ENCODE measurements at places on chromosomes 5 and 9.
A peak's percentile ranks its signal among the peaks of the same experiment; 100 is the strongest.

- H3K4me3 ChIP-seq, result no peak overlapping the region
- peaks cover 82% of the 10 kb centered on the region for H3K4me1 ChIP-seq
- H3K36me3 ChIP-seq, result peaks cover 2% of the 10 kb centered on the region
- no peaks in the 10 kb centered on the region for H3K27me3 ChIP-seq
- peak overlapping the region; percentile 78 for H3K27ac ChIP-seq
- no peak for DNase-seq
Observed at GRCh38 chr5:132425009-132425937, 55.8 kb downstream of the SLC22A5 start.

GRCh38 chr5:64869419-64869818, 100.7 kb downstream of the CWC27 start:
- no peaks in the 10 kb centered on the region for H3K27me3 ChIP-seq
- H3K4me3 ChIP-seq, result no peak overlapping the region
- H3K4me1 ChIP-seq, result peaks cover 30% of the 10 kb centered on the region
- peak overlapping the region; percentile 68 for H3K27ac ChIP-seq

DNA sequence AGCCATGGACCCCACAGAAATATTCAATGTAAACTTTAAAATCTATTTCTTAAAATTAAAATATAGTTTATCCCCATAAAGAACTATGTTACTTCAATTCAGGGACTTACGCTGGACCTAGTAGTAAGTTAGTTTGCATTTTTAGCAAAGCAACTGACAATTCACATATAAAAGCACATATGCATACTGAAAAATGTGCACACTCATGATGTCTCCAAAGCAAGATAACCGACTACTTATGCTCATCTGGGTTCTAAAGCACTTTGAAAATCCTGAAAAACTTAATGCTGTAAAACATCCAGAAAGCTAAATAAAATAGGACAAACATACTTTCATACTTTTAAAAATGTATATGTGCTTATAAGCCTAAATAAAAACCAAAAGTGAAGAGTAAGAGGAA, 264.4 kb upstream of the GAS1 start:
- H3K36me3 ChIP-seq, result no peaks in the 10 kb centered on the region
- H3K27ac ChIP-seq, result peak overlapping the region; percentile 81
- no peak for DNase-seq

- H3K36me3 ChIP-seq, result no peaks in the 10 kb centered on the region
- H3K27ac ChIP-seq, result no peak overlapping the region
- no peak overlapping the region for H3K4me3 ChIP-seq
- no peak for DNase-seq
- H3K27me3 ChIP-seq, result no peaks in the 10 kb centered on the region
Observed at GRCh38 chr5:68354315-68354714, 138.8 kb downstream of the PIK3R1 start.

DNA sequence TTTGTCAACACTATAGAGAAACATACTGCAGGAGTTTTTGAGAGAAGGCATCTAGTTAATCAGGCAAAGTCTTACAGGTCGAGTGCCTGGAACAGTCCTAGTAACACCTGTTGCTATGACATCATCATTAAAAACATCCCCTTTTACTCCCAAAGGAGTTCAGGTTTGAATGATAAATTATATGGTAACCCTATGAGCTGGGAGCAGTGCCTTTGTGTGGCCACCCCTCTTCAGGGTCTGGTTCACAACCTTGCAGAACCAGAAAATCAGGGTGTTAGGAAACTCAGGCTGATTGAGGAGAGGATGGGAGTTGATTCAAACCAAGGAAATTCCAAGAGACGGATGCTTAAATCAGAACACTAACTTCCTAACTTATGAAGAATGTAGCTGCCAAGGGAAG, 179.1 kb upstream of the RASEF start:
- no peaks in the 10 kb centered on the region for H3K27me3 ChIP-seq
- DNase-seq, result no peak
- H3K4me1 ChIP-seq, result peaks cover 8% of the 10 kb centered on the region
- no peak overlapping the region for H3K4me3 ChIP-seq

- H3K27ac ChIP-seq, result peak overlapping the region; percentile 83
- H3K4me1 ChIP-seq, result peaks cover 56% of the 10 kb centered on the region
- no peak overlapping the region for H3K4me3 ChIP-seq
- H3K36me3 ChIP-seq, result peaks cover 3% of the 10 kb centered on the region
Observed at GRCh38 chr5:32805971-32806638, 95.0 kb downstream of the NPR3 start.

DNA sequence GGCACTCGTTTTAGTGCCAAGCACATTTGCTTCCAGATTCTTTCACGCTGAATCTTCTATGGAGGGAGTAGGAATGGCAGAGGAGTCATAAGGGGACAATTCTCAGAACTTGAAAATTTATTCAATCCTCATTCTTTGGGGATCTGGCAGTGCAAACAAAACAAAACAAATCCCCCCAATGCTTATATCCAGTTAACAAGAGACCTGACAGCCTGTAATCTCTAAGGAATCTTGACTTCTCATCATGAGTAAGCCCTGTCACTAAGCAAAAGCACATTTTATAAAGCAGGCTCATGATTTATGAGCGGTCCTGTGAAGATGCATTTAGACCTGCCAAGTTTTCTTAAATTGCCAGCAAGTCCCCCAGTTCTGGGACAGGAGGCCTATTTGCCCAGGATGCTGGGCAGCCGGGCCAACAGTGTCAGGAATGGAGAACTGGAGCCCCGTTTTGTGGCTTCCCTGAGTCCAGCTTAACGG, 513.9 kb downstream of the CTNND2 start:
- H3K36me3 ChIP-seq, result no peaks in the 10 kb centered on the region

DNA sequence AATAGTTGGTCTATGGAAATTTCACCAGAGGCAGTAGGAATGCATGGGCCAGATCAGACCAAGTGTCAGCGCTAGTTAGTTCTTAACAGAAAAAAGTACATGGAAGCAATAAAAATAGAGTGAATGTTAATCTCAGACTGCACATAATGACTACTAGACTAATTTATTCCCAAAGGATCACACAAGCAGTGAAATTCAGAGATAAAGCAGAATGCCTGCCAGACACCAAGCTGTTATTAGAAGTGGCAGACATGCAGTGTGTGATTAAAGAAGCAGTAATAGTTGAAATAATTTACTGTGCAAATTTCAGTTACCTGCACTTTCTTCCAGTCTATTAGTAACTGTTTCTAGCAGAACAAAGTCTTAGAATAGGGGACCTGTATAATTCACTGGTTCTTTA, 1024.2 kb downstream of the CDH9 start:
- no peak overlapping the region for H3K4me3 ChIP-seq
- no peaks in the 10 kb centered on the region for H3K36me3 ChIP-seq
- DNase-seq, result no peak
- H3K27ac ChIP-seq, result no peak overlapping the region

All from chondrocyte (in vitro differentiated cells).